ENCODE measurements at places on chromosomes 6 and 20.

DNA sequence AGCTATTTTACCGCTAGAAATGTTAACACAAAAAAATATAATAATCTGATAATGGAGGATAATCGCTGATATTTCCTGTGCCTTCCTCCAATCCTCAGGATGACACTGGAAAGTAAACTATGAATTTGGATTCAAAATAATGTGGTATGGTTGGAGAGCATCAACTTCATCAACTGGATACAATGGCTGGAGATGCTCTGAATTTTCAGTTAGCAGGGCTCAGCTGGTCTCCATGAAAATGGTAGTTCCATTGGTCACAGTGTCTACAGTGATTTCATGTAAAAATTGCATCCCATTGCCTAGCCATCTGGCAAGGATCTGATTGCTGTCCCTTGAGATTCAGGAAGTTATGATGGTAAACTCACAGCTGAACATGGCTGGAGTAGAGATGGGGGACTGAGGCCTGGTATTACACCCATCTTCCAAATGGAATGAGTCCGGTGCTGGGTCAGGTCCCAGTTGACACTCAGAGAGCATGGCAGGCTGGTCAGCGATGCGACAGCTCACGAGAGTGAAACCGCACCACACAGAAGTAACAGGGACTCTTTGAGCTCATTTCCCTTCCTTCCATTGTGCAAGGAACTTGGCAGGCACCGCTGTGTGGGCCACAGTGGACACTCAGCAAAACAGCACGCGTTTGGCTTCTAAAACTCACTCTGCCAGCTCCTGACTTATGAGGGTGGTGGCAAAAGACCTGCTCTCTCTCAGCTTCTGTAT is 142.4 kb upstream of the TNFAIP3 start:
- DNase-seq, result no peak

DNA sequence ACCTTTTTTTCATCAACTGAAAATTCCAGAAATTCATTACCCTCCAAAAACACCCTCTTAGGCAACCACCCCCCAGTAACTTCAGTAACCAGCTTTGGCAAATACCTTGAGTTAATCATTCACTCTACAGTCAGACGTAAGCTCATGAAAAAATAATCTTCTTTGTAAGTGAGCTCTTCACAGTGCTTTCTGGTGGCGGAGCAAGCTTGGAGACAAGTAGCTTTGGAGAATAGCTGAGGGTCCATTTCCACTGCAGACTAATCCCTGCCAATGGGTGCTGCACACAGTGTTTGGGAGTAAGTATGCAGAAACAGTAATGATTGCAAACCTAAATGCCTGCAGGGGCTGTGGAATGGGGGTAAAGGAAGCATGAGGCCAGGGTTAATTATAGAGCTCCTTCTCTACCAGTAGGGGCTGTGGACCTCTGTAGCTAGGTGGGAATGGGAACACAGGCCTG is 56.8 kb upstream of the HINT3 start:
- no peak for DNase-seq

DNA sequence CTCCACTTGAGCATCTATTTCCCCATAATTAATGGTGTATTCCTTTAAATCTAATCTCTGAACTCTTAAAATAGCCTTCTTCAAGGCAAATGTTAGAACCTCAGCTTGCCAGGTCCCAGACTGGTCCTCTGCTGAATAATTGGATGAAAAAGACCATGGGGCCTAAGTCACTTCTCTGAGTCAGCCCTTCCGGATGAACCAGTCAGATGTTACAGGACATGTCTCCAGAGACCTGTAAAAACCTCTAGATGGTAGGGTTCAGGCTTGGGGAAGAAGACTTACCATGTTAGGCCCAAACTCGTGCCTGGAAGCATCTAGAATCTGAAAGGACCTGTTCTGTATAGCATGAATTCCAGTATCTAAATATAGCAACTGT is 97.3 kb downstream of the CDKAL1 start:
- no peak for DNase-seq

GRCh38 chr6:130359736-130360135 is 6.1 kb upstream of the TMEM200A start:
- peak; percentile 6 for DNase-seq

GRCh38 chr20:63293456-63293855 is 470 bp downstream of the COL20A1 start:
- no peak for DNase-seq

GRCh38 chr20:53284256-53284655 is 309.4 kb downstream of the ZNF217 start:
- no peak for DNase-seq

- DNase-seq, result no peak
These were observed 935.7 kb downstream of the KIF16B start for GRCh38 chr20:15637546-15637945.

DNA sequence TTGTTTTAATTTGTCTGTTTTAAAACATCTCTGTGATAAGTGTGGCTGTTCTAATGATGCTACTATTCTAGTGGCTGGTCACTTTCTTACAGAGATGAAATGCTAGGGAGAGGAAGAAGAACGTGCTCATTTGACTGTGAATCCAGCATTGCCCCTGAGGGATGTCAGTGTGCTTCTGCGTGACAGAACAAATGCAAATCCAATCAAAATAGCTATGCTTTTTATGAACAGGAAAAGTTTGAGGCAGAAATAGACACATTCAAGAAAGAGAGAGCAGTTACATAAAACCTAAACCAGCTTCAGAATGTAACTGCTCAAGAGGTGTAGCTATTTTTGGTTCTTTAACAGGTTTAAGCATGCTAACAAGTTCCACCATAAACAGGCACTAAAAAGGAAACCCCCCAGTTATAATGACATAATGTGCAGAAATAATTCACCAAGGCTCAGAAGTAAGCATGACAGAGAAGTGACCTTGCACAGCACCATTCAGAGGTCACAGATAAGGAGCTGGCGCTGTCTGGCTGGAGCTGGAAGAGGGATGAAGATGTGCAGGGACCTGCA is 385.3 kb downstream of the EPM2A start:
- DNase-seq, result no peak

- no peak for DNase-seq
These were observed 8.8 kb downstream of the RPL10A start for GRCh38 chr6:35477028-35477427.

DNA sequence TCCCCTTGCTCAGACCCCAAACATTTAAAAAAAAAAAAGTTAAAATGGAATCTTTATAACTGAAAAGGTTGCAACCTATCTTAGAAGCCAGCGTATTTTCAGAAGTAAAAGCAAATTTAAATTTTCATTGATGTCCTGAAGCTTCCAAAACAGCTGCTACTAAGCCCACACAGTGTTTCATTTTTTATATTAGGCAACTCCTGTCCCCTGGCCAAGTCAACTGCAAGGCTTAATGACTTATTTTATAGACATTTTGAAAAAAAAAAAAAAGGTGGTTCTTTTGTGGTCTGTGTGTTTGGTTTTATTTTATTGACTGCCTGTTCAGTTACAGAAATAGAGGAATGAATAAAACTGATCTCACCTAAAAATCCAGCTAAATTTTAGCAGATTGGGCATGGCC is 13.0 kb downstream of the CFAP61 start:
- no peak for DNase-seq

- peak; percentile 40 for DNase-seq
These were observed 789 bp downstream of the CCND3 start for GRCh38 chr6:41940759-41941279.

- peak; percentile 67 for DNase-seq
These were observed 6.8 kb downstream of the MKKS start for GRCh38 chr20:10427060-10427692.

- DNase-seq, result no peak
These were observed 48.9 kb downstream of the PIGU start for GRCh38 chr20:34628026-34628425.

DNA sequence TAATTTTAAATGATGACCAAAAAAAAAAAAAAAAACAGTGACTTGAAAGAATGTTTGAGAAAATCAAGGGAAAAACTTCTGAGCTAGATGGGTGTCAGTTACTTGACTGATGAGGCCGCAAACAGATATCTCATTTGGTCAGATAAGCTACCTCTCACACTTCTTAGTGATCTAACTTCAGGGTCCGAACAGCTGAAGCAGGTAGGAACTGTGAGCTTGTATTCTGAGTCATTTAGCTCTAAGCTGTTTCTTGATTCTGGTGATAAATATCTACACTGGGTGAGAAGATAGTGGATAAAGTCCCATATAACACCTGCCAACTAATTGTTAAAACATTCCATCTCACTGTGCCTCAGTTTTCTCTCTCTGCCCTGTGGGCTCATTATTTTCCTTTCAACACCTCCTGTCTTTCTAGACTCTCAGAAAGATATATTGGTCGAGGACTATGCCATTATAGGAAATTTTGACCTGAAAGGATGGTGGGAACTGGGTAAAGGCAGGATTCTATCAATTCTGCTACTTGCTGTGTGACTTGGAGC is 7.7 kb downstream of the KIF3B start:
- no peak for DNase-seq

GRCh38 chr6:169921217-169921616 is 169.8 kb downstream of the ERMARD start:
- DNase-seq, result no peak

- DNase-seq, result no peak
These were observed 18.9 kb upstream of the HLA-DOA start for GRCh38 chr6:33028220-33028849.

DNA sequence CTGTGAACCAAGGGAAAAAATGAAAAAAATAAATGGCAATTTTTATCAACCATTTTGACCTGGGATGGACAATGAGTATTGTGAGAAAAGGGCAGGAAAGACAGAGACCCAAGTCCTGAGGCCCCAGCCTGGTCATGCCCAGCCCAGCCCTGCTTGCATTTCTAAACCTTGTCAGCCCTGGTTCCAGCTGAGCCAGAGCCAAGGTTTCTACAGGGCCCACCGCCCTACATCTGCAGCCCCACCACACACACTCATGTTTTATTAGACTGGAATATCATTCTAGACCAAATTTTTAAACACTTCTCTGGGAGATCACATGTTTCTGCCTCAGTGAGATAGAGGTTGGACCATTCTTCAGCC is 667 bp upstream of the CST9L start:
- DNase-seq, result no peak

- no peak for DNase-seq
These were observed 243.2 kb upstream of the ARID1B start for GRCh38 chr6:156533872-156534524.

DNA sequence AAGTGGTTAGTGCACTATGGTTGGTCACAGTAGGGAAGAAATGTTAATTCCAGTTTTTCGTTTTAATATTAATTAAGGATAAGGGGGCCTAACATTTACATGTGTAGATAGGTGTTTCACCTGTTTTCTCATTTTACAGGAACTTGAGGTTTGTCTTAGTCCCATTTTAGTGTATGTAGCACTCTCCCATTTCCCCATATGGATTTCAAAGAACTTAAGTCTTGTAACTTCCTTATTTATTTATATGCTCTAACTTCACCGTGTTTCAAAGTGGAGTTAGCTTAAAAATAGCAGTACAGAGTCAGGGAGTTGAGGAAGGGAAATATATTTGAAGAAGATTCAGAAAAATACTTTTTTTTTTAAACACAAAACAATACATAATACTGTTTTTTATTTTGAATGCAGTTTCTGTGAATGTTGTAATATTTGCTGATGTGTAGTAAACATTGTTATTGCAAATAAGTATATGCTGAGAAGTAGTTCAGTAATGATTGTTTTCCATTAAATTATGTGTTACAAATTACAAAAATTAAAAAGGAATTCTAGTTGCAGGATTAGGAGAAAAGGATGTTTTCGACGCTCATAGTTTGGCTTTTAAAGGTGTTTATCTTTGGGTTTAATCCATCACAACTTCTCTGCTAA is 3.5 kb downstream of the SCAF8 start:
- no peak for DNase-seq

DNA sequence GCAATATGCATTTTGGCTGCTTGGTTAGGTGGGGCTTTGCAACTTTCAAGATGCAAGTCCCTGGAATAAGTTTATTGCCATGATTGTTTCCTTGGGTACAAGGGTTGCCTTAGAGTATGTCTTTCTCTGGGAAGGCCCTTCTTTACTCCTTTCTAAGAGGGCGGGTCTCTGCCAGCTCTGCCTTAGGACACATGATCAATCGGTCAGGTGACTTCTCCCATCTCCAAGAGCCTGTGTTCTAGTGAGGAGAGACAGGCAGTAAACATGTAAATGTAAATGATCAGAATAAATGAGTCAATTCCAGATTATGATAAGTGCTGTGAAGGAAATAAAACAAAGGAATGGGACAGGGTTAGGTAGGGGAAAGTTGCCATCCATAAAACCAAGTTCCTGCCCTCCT is 43.2 kb upstream of the BCAS1 start:
- DNase-seq, result no peak

- no peak for DNase-seq
These were observed 25.3 kb upstream of the TMEM217 start for GRCh38 chr6:37283268-37283667.

DNA sequence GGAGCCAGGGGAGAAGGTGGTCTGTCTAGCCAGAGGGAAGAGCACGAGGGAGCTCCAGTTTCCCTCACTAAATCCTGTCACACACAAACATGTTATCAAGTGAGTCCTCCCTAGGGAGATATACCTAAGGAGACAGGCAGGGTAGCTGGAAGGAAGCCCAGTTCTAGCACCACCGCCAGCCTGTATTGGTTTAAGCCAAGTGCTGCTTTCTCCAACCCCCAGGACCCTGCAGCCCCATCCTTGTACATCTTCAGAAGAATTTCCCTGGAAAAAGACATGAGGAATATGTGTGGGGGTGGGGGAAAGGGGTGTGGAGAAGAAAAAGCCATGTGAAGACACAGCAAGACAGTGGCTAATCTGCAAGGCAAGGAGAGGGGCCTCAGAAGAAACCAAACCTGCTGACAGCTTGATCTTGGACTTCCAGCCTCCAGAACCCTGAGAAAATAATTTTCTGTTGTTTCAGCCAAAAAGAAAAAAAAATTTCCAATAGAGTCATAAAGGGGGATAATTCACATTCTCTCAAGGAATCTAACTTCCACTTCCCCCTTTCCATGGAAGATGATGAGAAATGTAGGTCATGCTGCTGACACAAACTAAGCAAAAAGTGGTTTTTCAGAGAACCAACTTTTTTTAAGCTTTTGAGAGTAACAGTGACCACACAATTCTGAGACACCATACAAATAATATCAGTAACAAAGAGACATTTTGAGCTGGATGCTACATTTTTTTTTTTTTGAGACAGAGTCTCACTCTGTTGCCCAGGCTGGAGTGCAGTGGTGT is 103.2 kb upstream of the PRDM1 start:
- DNase-seq, result no peak

DNA sequence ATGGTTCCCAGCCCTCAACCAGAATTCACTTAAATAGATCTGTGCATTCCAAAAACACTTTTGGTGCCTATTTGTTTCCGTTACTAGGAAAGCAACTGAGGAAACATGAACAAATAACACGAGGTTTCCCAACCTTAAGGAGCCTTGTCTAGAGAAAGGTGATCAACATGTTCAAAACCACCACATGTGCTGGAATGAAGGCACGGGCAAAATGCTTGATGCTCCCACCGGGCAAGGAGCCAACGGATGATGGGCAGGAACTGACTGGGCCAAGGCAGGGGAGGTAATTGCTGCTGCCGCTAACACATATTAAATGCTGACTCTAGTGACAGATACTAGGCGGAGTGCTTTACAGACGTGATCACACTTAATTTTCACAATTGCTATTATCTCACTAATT is 2.5 kb downstream of the MYLK4 start:
- DNase-seq, result no peak

Data from fibroblast of skin of right biceps (primary cell).